ENCODE measurements at places on chromosomes 3 and 15.

DNA sequence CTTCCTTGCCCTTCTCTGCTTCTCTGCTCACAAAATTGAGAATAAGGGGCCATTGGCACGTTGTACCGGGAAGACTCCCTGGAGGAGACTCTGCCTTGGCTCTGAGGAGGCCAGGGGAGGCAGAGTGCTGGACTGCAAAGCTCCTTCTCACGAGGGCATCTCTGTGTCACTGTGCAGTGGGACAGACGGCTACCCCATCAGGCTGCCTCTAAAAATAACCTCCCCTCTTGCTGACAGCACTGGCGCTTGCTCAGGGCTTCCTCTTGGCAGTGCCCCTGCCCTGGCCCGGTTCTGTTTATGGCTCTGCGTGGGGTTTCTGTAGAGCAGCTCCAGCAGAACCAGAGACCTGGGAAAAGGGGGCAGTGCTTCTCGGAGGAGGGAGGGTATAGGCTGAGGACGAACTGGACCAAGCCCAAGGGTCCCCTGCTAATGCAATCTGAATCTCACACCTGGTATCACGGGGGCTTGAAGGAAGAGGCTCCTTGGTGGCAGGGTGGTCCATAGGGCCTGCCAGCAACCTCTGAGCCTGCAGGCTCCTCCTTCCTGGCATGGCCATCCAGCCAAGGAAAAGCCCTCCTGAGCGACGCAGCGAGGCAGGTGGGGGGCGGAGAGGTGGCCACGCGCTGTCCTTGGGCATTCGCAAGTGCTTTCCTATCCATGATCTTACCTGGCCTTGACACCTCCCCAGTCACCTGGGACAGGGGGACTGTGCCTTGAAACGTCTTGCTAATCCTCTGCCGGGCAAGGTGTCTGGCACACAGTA is 63.3 kb upstream of the TLE3 start:
- no peak for DNase-seq

GRCh38 chr3:13647298-13648059 is 98.6 kb downstream of the FBLN2 start:
- DNase-seq = peak; percentile 21

DNA sequence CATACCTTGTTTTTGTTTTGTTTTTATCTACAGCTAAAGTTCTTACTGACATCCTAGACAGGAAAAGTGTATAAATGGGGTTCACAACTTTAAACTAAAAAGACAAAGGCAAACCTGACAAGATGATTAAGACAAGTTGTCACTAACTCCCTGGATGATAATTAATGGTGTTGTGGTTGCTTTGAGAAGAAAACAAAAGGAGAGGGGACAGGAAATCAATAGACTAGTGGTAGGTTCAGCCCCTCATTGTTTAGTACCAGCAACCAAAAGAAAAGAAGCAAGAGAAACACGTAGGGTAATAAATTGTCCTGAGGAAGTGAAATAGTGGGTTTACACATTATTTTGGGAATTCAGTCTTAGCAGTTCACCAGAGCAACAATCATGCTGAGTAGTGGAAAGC is 78.8 kb downstream of the BFSP2 start:
- peak; percentile 56 for DNase-seq

DNA sequence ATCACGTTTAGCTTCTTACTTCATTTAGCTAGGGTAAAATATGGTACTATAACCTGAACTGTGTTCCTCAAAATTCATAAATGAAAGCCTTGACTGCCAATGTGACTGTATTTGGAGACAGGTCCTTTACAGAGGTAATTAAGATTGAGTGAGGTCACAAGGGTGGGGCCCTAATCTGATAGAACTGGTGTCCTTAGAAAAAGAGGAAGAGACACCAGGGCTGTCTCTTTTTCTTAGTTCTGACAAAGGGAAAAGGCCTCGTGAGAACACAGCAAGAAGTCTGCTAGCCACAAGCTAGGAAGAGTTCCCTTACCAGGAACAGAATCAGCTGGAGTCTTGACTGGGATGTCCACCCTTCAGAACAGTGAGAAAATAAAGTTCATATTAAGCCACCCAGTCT is 162.7 kb downstream of the GMNC start:
- no peak for DNase-seq

DNA sequence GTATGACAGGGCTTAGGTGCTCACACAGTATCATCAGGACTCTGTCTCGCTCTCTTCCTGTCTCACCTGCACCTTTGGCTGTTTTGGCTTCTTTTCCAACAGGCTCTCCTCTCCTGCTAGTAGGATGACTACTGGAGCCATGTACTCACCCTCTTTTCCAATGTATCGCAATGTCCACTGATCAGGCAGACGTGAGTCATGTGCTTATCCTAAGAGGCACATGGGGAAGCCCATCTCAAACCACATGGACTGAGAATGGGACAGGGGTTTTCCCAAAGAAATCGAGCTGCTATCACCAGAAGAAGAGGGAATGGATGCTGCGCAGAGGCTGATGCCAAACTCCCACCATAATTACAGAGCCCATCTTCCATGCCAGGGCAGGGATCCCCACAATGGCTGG is 180.6 kb downstream of the IL5RA start:
- DNase-seq = no peak

- no peak for DNase-seq
These were observed 96.1 kb upstream of the PROK2 start for GRCh38 chr3:71881041-71881440.

GRCh38 chr15:80615783-80616391 is 79.2 kb upstream of the ABHD17C start:
- peak; percentile 68 for DNase-seq

DNA sequence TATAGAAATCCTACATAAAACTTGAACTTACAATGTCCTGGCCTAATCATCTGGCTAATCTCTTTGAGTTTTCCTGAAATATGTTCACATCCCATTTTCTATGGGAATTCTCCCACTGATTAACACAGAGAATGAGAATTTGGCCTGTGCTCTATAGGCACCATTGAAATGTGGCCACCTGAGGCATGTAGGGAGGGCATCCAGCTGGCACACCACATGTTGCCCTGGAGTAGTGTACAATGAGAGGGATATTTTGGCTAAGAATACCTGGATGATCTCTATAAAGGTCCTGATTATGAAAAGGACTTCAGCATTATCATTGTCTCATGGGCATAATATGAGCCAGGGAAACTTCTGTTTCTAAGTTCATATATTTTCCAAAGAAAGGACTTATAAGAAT is 324.0 kb downstream of the ZBTB20 start:
- DNase-seq = peak; percentile 50

DNA sequence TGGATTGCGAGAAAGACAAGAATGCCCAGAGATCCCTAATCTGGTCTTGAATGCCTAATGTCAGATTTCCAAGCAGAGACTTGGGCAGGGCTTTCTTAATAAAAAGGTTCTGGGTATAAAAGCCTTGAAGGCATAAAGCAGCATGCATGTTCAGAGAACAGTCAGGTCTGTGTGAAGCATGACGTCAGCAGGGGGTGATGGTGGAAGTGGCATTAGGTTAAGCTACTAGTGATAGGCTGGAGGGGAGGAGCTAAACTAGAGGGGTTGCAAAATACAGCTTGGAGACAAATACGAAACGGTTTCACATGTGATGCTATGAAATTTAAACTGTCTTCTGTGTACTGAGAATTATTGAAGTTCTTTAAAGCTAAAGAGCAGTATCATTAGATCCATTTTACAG is 125.6 kb downstream of the VPS8 start:
- no peak for DNase-seq

GRCh38 chr3:101690972-101691371 is 4.5 kb upstream of the RPL24 start:
- no peak for DNase-seq

DNA sequence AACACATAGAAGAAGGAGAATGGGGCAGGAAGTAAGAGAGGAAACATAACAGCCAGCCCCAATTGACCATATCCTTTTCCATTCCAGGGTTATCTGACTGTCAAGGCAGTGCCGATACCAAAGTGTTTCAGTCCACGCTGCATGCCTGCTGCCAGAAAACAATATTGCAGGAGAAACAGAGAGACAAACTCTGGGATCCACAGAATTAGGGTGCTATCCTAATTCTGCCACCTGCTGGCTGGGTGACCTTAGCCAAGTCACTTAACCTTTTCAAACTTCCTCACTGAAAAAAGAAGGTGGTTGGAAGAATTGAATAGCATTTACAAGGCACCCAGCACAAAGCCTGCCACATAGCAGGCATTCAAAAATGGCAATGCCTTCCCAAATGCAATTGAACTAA is 32.0 kb downstream of the GLB1 start:
- no peak for DNase-seq

DNA sequence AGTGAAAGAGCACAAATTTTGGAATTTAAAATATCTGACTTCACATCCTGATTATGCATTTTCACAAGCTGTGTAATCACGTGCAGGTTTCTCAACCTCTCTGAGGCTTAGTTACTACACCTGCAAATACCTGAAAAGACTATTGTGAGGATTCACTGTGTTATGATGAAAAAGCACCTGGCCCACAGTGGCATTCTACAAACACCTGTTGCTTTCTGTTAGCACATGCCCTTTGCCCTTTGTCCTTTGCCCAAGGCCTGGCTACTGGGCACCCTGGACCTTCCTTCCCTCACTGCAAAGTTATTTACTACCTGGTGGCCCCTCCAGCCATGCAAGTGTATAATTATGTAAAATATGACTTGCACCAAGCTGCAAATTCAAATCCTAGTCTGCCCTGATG is 227.5 kb downstream of the CADPS start:
- DNase-seq = no peak

DNA sequence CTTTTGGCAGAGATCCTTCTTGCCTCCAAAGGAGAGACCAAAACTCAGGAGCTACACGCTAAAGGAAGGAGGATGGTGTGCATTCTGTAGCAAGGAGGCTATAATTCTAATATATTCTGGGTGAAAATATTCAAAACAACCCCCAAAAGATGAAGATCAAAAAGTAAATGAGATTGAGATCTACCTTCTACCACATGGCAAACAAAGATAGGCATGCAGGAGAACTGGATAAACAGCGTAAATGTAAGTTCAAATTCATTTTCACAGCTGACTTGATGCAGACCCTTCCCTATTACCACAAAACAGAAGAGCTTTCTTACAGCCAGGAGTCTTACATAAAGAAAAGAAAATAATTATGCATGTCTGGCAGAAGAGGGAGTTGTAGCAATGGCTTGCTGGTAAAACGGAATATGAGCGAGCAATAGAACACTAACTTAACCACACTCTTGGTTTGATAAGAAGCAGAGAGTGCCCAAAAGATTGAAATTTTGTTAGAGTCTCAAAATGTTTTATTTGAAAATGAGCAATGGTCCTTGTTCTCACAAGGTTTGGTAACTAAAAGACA is 272.7 kb downstream of the MECOM start:
- peak; percentile 56 for DNase-seq

- no peak for DNase-seq
These were observed 165.4 kb upstream of the AGTR1 start for GRCh38 chr3:148532326-148532725.
